ENCODE measurements at places on chromosomes 13 and 19.
A peak's percentile ranks its signal among the peaks of the same experiment; 100 is the strongest.

DNA sequence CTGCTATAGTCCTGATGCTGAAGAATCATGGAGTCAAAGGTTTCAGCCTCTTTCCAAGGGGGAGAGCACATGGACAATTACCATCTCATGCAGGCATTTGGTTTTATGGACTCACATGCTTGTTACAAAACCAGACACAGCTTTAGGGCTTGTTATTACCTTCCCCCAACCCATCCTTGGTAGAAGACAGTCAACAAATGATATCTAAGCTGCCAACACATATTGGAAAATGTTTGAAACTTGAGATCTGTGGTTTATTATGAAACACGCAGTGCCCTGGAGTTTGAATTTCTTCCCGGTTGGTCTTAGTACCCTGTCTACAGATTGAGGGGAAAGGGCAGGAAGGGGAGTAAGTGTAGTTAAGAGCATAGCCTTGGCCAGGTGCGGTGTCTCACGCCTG lies 12.5 kb upstream of the CYP2A6 start:
- DNase-seq: no peak

DNA sequence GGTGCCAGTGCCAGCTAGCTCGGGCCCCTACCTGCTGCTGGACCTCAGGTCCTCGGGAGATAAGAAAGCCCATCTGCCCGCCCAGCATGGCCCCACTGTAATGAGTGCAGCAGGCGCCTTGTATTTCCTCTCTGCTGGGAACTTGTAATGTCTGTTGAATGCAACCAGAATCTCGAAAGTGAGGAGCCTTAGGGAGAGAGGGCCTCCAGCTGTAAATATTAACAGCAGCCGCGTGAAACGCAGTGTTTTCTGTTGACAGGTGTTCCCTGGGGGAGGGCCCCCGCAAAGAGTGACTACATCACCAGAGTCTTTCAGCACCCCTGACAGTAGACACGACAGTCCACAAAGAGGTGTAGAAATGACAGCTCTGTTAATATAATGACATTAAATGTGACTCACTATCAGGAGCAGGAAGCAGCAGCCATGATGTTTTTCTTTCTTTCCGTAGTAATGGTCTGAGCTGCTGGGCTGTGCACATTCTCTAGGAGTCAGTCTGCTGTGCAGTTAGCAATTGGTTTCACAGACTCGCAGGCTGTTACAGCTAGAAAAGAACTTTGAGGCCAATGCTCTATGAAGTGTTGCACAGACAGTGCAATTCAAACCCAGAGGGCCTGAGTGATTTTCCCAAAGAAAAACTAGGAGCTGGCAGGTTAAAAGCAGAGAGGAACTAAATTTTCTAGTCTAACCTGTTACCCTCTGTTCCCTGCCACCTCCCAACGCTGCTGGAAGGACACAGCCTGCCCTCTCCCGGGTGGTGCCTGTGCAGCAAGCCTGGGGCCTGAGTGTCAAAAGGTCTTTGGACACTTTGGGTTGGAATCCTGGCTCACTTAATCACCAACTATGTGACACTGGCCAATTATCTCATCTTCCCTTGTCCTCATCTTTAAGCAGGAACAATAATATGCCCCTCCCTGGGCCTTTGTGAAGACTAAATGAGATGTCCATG lies 58.6 kb upstream of the WASF3 start:
- DNase-seq: no peak

- peak; percentile 59 for DNase-seq
These were observed 16.9 kb downstream of the ZNF296 start for GRCh38 chr19:45059258-45059965.

DNA sequence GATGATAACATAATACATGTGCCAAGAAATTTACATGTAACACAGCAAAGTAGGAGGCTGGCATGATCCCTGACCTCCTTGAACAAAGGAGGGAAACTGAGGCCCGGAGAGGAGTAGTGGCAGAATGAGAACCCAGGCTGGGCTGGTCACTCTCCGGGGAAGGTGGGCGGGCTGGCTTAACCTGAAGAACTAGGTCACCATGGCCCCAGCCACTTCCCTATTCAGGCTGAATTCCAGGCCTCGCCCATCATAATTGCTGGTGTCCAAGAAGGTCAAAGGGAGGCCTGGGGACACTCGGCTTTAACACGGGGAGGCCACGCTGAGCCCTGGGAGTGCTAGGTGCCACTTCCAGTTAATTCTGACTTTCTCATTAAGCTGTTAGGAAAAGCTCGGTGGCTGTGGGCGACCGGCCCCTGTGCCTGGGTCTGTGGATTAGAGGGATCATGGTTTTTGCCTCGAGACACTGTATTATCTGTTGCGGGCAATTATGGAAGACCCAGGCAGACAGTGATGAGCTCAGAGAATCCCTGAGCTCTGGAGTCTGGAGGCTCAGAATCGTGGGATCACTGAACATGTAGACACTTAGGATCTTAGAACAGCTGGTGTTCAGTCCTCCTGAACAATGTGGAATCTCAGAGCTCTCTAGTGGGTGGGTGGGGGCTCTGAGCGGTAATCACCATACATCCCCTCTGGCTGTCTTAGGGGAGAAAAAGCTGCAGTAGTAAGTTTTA lies 5.0 kb upstream of the TINCR start:
- no peak for DNase-seq

DNA sequence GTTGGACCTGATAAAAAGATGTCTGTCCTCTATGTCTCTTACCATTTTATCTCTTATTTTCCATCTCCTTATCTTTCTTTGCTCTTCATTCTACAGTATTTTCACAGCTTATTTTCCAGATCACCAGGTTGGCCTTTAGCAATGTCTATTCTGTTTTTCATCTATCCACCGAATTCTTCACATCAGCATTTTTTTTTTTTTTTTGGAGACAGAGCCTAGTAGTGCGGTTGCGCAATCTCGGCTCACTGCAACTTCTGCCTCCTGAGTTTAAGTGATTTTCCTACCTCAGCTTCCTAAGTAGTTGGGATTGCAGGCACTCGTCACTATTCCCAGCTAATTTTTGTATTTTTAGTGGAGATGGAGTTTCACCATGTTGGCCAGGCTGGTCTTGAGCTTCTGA lies 49.0 kb downstream of the DNAJC15 start:
- no peak for DNase-seq

GRCh38 chr19:16594131-16594586 lies 21.9 kb upstream of the SLC35E1 start:
- DNase-seq: no peak

DNA sequence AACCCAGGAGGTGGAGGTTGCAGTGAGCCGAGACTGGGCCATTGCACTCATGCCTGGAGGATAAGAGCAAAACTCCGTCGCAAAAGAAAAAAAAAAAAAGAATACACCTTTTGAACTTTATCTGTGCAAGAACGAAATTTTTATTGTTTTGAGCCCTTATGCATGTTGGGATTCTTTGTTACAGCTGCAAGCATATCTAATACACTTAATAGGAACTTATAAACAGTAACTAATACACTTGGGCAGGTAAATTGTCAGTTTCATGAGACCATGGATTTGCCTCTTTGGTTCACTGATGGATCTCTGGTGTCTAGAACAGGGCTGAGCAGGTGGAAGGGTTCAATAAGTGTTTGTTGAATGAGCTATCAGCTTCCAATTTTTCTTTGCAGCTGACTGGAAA lies 108.1 kb downstream of the CACNA1A start:
- DNase-seq: no peak

DNA sequence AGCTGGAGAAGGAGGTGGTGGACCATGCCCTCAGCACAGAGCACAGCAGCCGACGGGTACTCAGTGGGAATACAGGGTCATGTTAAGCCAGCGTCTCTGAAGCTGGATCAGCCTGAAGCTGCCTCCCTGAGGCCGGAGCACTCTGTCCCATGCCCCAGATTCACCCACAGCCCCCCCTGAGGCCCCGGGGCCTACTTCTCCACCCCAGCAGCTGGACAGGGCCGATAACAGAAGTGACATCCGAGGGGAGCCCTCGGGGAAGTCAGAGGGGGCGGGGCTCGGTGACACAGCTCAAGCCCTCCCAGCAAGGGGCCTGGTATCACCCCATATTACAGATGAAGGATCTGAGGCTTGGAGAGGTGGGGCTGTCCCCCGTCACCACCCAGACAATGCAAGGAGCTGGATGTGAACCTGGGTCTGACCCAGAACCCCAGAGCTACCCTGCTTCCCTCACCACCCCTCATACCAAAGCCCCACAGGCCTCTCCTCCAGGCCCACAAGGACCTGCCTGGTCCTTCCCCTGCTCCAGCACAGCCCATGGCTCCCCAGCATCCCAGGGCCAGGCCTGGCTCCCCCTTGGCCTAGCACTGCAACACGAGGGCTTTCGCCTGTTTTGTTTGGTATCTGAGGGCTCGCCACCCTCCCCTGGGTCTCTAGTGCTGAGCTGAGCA lies 5.7 kb downstream of the R3HDM4 start:
- DNase-seq: no peak

- DNase-seq: no peak
These were observed 630 bp downstream of the SPPL2B start for GRCh38 chr19:2329149-2329478.
